ENCODE measurements at places on chromosomes 5 and 9.

- DNase-seq, result no peak
Measured at GRCh38 chr9:97853056-97853843, at the start of gene FOXE1. Gene FOXE1, plus strand, starts transcription at chr9:97853226. Its CDS starts 689 bp downstream, at chr9:97853915.

- no peak for DNase-seq
Measured at GRCh38 chr9:91192381-91193086, 169.2 kb downstream of the AUH start.

GRCh38 chr9:37928552-37929430, 24.9 kb upstream of the SLC25A51 start:
- DNase-seq, result no peak

- no peak for DNase-seq
Measured at GRCh38 chr5:180080486-180081280, 9.1 kb upstream of the RNF130 start.

GRCh38 chr5:14445013-14445412, 136.6 kb upstream of the OTULINL start:
- DNase-seq, result no peak

- no peak for DNase-seq
Measured at GRCh38 chr9:111961575-111961974, 65.0 kb downstream of the UGCG start.

GRCh38 chr5:73066466-73066865, 53.9 kb upstream of the TMEM171 start:
- no peak for DNase-seq

GRCh38 chr5:132493821-132494220, 3.2 kb upstream of the IRF1 start:
- no peak for DNase-seq

Data from SK-N-DZ (cell line).